ENCODE measurements at places on chromosomes 5 and 9.
A peak's percentile ranks its signal among the peaks of the same experiment; 100 is the strongest.

GRCh38 chr9:129708793-129709192 lies 43.3 kb downstream of the PRRX2 start:
- DNase-seq: no peak

- DNase-seq: no peak
Observed at GRCh38 chr5:36593867-36594266, 12.5 kb upstream of the SLC1A3 start.

DNA sequence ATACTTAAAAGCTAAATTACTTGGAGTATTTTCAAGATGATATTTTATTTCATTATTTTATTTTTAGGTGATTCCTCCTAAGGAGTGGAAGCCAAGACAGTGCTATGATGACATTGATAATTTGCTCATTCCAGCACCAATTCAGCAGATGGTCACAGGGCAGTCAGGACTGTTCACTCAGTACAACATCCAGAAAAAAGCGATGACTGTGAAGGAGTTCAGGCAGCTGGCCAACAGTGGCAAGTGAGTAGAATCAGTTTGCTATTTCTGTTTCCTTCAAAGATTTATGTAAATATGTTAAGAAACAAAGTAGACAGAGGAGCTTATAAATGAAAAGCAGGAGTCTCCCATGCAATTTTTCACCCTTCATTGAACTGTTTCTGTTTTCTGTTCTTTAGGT lies 47.8 kb downstream of the KDM4C start:
- DNase-seq: peak; percentile 33

- DNase-seq: no peak
Observed at GRCh38 chr5:83299353-83299752, 172.2 kb upstream of the VCAN start.

- no peak for DNase-seq
Observed at GRCh38 chr5:93100428-93100827, 480.6 kb downstream of the NR2F1-AS1 start.

- DNase-seq: peak; percentile 54
Observed at GRCh38 chr5:64292611-64293215, 127.1 kb downstream of the RNF180 start.

GRCh38 chr5:137215261-137215660 lies 283.9 kb downstream of the SPOCK1 start:
- DNase-seq: no peak

DNA sequence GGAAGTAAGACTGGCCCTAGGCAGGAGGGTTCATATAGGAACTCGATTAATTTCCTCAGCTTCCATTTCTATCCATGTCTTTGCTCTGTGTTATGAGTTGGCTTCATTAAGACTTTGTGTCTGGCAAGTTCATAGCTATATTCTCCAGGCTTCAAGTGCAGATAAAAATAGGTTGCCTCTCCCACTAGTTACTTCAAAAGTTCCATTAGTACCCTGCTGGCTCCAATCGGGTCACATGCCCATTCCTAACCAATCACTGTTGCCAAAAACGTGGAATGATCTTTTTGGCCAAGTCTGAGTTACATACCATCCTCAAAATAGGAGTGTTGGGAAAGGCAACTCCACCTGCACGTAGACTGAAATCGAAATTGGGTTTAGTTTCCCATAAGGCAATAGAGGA lies 13.8 kb upstream of the SPATA31D1 start:
- DNase-seq: no peak

DNA sequence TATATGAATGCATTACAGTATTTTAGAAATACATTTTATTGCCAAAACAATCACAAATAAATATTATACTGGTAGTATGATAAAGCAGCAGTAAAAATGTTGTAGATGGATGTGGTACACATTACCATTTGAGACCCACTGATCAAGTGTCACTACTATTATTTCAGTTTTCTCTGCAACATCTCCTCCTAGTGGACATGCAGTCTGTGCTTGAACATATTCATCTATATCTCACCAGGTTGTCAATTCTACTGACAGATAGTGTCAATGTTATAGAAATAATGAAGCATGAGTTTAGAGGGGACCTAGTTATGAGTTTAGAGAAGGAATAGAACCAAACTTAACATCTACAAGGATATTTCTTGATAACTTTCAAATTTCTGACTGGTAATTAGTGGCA lies 39.2 kb upstream of the ELOVL7 start:
- DNase-seq: peak; percentile 14
